GM04503 (cell line): ENCODE measurements at places on chromosomes 12 and 14.

DNA sequence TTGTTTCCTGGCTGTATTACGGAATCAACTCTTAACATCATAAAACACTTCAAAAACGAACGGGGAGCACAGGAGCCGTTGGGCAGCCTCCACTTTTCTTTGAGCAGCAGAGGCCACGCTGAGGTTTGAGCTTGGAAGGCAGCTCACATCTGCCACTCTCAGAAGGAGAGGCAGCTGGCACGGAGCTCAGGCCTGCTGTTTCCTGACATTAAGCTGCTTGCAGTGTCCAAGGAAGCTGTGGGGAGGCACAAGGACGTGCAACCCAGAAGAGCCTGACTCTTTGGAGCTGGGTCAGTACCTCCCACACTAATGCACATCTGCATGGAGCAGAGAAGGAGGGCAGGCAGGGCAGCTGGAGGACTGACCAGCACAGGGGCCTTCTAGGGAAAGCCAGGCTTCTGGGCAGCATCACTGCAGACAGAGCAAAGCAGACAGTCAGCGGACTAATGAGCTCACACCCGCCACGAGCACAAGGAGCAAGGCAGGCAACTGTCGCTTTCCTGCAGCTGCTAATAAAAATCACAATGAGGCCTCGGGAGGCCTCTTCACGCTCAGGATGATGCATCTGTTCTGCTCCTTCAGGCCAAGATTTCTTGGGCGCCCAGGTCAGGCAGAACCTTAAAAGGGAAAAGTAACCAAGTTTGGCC, 211.1 kb downstream of the GLT1D1 start:
- DNase-seq, result no peak

DNA sequence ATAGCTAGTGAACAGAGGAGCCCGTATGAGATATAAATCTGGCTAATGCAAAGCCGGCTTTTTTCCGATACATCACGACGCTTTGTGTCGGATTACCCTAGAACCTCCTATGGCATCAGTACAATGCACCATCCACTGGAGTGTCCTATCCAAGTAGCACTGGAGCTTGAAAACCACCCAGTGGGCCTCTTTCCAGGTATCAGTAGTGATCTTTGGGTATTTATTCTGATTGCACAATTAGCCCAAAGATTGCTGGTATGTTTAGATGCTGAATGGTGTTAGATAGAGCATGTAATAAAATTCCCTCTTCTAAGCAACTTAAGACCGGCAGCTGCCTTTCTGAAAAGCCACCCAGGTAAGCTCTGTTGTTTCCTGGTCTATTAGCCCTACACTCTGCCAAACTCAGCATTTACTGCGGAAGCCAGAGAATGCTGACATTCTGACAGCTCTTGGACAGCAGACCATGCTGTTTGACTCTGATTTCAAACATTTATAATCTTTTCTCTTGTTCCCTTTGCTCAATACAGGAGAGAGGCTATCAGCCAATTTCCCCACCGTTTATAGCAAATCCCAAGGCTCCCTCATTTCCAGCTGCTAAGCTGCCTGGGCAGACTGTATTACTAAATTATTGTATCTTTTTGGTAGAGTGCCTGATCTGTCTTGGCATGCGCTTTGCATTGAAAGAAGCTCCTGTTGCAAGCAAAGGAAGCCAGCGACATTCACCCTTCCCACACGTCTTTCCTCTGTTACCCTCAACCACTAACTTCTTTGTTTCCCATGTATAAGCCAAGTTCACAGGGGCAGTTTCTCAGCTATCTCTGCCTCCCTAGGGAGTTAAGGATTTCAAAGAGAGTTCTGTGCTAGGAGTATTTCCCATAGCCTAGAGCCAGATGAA, 388.3 kb upstream of the GARIN6 start:
- no peak for DNase-seq

- DNase-seq, result no peak
Measured at GRCh38 chr12:112892856-112893255, 13.9 kb upstream of the OAS1 start.

DNA sequence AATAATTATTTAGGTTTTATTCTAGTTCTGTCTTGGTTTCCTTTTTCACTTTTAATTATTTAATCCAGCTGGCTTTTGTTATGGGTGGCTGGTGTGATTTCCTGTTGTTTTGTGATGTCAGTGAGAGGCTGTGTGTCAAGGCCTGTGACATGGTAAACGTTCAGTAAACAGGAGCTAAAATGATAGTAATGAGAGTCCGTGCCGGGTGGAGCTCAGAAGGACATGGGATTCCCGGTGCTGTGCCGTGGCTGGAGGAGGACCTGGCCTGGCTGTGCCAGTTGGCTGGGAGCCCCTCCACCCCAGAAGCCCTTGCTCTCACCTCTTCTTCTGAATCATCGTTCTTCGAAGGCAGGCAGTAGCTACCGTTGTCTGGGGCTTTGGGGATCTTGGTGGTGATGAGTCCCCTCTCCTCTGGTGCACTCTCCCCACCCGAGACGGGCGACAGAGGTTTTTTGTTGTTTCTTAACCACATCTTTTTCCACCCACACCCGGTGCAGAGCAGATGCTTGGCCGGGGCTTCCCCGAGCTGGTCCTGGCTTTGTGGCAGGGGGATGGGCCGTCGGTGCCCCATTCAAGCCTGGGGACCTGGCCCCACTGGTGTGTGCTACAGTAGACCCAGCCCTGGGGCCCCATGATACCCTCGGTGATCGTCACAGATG, 29.1 kb downstream of the SH2B3 start:
- DNase-seq, result no peak

DNA sequence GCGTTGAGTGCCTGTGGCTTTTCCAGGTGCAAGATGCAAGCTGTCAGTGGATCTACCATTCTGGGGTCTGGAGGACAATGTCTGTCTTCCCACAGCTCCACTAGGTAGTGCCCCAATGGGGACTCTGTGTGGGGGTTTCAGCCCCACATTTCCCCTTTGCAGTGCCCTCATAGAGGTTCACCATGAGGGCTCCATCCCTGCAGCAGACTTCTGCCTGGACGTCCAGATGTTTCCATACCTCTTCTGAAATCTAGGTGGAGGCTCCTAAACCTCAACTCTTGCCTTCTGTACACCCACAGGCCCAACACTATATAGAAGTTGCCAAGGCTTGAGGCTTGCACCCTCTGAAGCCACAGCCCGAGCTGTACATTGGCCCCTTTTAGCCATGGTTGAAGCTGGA, 52.9 kb downstream of the PRKCH start:
- DNase-seq, result no peak

- no peak for DNase-seq
Measured at GRCh38 chr12:105214670-105215375, 21.2 kb downstream of the APPL2 start.

- no peak for DNase-seq
Measured at GRCh38 chr14:93789228-93790130, 1.2 kb upstream of the PRIMA1 start.

DNA sequence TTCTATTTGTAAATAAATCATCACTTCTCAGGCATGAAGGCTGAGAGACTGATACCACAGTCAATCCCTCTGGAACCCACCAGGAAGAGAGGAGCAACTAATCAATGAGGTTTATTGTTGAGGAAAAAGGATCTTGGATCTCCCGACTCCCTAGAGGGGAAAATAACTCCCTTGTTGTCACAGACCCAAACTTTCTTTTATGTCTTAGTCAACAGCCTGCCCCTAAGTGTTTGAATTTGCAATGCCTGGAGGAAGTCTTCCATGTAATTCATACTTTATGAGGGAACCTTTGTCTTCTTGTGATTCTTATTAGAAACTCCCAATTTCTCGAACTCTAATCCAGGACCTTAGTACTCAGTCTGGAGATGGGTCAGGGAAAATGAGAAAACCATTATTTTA, 805.8 kb downstream of the DIO2 start:
- no peak for DNase-seq

- no peak for DNase-seq
Measured at GRCh38 chr12:2173971-2174370, 121.2 kb downstream of the CACNA1C start.

GRCh38 chr12:88063375-88063774, 34.2 kb upstream of the C12orf50 start:
- no peak for DNase-seq

DNA sequence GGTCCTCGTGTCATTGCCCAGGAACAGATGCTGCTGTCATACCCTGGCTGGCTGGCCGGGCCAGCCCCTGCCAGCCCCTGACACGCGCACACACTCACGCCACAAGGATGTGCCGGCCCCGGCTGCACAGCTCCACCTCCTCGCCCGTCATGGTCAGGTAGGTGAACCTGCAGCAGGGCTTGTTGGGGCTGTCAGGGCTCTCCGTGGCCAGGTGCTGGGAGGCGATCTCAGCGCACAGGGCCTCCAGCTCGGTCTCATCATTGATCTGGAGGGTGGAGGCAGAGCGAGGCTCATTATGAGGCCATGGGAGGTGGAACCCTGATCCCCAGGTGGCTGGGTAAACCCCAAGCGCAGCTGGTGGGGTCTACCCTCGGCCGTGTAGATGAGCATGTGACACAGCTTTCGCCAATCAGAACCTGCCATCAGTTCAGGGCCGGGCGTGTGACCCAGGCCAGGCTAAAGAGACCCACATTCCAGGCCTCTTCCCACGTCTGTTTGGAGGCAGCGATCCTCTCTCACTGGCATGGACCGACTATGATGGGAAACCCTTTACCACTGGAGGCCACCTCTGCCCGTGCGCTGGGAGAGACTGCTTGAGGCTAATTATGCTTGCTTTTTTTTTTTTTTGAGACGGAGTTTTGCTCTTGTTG, 38.8 kb downstream of the TRAFD1 start:
- no peak for DNase-seq

- DNase-seq, result no peak
Measured at GRCh38 chr14:103735815-103736545, 20.4 kb downstream of the ZFYVE21 start.

DNA sequence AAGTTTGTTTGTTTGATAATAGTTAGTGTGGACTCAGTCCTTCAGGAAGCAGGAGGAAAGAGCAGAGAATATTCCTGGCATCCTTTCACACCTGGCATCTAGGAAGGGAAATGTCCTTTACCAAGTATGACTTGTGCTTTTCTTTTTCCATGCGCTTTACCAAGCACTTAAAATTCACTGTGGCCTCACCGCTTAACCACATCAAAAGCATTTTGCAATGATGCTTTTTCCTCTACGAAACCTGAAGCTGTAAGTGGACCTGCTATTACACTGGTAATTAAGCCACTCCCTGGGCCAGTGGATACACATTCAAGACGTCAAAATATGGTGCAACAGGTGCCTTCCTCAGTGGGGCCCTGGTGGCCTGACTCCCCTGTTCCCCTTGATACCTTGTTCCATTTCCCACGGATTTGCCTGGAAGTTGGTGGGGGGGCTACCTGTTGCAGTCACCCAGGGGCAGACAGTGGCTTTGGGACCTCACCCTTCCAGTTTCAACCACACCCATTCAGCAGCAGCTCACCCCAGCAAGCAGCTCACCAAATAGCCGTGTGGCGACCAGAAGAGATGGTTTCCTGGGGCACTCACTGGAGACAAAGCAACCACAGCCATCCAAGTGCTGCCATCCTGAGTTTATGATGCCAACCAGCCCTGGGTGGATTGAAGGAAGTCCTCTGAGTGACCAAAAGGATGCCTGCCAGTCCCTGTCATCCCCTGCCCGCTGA, 14.2 kb upstream of the FZD10 start:
- DNase-seq, result no peak

DNA sequence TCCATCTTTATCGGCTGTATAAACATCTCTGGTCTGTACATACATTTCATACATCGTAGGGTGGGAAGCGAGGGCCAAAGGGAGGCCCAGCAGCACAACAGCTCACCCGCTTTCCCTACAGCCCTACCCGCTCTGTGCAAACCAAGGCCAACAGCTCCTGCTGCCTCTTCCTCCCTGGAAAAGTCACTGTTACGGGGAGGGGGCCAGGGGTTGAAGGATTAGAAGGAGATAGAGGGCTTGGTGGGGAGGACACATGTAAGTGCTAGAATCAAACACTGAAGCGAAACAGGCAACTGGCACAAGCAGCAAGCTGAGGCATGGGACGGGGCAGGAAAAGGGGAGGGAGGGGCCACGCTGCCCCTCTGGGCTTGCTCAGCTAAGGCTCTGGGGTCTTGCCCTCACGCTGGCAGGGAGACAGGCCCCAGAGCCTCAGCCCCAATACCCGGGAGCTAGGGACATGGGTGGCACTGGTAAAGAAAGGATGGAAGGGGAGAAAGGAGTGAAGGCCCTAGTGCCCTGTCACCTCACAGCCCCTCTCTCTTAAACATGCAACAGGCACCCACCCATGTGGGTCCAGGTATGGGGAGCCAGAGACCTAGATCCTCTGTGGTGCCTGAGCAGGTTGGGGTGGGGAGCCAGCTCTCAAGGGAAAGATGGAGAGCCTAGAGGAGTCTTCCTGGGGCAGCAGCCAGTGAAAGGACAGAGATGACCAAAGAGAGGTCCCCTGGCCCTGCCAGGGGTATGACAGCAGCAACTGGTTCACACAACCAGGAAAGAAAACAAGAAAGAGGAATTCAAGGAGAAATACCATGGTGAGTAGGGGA, 14.4 kb downstream of the SPRYD3 start:
- no peak for DNase-seq

- no peak for DNase-seq
Measured at GRCh38 chr12:47356129-47356700, 276.5 kb upstream of the AMIGO2 start.

DNA sequence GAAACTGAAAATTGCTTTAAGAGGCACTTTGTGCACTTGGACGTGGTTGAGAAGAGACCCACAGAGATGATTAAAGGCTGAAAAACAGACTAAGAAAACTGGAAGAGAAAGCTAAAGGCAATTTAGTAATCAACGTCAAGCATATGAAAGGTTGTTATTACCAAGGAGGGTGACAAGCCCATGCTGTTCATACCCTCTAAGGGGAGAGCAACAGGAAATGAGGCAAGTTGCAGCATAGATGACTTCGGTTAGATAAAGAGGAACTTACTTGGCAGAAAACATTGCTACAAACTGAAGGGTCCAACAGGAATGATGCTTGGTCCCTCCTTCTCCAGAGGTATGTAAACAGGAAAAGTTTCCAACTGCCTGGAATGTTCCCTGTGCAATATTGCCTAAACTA, 107.8 kb downstream of the DUSP6 start:
- no peak for DNase-seq

GRCh38 chr12:124992874-124993625, 395 bp upstream of the BRI3BP start:
- DNase-seq, result no peak

GRCh38 chr12:124507188-124508109, 60.0 kb downstream of the NCOR2 start:
- no peak for DNase-seq

GRCh38 chr12:24488091-24488596, 460.8 kb downstream of the BCAT1 start:
- DNase-seq, result no peak

DNA sequence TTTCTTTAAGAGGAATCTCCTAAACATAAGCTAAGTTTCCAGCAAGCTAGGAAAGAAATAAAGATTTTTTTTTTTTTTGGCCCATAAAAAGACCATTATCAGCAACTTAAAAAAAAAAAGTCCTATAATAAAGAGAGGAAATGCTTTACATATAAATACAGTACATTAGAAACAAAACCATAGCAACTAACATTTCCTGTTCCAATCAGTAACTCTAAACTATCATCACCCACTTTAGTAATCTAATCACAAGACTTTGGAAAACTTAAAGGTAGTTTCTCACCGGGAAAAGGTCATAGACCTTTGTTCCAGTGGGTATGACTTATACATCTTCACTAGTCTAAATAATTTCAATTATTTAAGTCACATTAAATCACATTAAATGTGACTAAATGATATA, 11.1 kb downstream of the SPTSSA start:
- no peak for DNase-seq

GRCh38 chr12:84862186-84862585, 50.4 kb downstream of the SLC6A15 start:
- DNase-seq, result no peak

- DNase-seq, result no peak
Measured at GRCh38 chr14:92556255-92556741, 42.7 kb downstream of the RIN3 start.
